ENCODE measurements at places on chromosomes 12 and 14. TPM values are rescaled to one million over a fixed set of nuclear protein-coding genes. Genes with fewer than 3 reads are reported as not detected.
A peak's percentile ranks its signal among the peaks of the same experiment; 100 is the strongest.

Gene BIN2
- total RNA-seq, result 5.6 TPM

DNA sequence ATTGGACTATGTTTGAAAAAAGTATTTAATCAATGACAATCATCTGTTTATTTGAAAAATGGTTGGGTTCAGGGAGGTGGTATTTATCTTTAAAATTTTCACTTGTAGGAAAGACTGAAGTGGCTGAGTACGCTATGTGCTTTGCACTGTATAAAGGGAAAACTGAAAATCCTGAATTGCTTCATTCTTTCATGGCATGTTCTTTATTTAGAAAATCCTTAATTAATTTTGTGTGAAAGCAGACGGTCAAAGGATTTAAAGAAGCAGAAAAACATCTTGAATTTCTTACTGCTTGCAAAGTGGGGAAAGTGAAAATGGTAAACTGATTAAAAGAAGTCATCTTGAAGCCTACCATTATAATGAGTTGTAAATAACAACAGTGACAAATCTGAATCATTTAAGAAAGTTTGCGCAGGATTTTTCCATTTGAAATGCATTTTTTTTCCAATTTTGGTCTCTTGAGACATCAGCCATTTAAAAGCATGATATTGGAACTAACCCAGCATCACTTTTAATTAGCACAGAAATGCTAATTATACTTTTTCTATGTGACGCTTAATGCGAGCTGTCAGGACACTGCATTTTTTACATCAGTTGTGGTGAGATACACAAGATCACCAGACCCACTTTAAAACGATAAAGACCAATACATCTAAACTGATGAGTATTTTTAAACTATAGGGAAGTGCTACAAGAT, 169.0 kb downstream of the NEDD1 start:
- no peak for DNase-seq

DNA sequence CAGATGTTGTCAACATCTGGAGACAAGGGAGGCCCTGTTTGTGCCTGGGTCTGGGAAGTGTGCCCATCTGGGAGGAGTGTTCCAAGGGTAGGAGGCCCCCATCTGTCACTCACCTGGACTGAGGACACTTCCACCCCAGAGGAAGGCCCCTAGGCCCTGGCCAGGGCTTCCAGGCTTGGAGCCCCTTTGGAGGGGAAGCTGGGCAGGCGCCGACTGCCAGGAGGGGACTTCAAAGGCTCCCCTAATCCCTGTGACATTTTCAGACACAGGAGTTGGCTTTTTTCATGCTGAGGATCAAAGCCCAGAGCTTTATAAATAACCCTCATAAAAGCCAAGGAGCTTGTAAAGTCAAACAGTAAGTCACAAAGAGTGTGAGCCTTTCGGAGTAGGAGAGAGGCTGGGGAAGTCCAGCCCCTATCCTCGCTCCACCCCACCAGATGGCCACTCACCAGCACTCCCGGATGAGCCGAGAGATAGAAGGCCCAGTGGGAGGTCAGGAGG, 17.6 kb upstream of the FAM222A start:
- DNase-seq, result no peak

DNA sequence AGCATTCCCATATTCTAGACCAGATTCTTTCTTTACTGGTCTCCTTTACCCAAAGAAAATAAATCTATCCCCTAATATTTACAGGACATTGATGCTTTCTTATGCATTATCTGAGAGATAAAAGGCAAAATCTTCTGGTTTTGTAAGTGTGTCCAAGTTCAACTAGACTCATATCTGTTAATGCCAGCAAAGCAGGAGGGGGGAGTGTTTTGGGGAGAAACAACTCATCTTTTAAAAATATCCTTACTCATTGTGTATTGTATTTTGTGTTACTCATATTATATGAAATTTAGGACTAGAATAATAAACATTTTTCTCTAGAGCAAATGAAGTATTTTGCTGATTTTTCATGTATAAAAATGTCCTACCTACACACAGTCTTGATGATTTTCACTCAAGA, 54.8 kb downstream of the SAMD4A start:
- DNase-seq, result no peak

- no peak for DNase-seq
These were observed 76.9 kb upstream of the ANO4 start for GRCh38 chr12:100717733-100718067.

- DNase-seq, result peak; percentile 28
These were observed at the start of gene SOCS2 for GRCh38 chr12:93571925-93572711. TSS of gene SOCS2 (plus strand) at chr12:93572675. CDS start at chr12:93572898, 223 bp downstream.

All from spinal cord (tissue), 10 donors.